ENCODE measurements at places on chromosomes 2 and 18.

DNA sequence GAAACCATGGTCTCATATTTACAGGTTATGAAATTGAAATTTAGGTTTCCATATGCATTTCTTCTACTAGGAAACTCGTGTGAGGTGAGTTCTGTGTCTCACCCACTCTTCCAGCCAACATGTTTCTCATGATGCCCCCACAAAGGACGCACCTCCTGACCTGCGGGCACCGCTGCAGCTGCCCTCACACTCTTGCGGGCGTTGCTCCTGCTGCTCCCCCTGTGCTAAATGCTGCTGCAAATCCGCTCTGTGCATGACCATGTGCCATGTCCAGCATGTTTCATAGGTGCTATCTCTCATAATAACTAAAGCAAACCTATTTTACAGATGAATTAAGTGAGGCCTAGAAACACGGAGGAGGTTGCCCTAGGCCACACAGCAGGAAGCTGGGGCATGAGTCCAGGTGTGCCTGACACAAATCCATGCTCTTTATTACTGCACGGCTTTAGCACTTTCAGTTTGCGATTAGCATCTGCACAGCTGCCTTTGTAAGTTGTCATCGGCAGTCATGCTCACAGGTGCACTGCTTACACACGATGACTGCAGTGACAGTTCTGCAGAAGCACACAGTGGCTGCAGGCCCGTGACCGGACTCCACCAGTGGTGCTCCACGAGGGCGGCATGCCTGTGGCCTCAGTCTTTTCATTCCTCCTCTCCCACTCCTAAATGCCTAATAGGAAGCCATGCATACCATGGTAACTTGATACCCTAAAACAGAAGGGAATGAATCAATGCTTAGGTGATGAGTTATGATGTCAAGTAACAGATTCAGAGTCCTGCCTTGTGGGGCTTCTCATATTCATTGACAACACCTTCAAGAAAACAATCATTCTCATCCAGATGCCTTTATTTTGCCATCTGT is 14.9 kb upstream of the GALR1 start:
- DNase-seq = no peak

DNA sequence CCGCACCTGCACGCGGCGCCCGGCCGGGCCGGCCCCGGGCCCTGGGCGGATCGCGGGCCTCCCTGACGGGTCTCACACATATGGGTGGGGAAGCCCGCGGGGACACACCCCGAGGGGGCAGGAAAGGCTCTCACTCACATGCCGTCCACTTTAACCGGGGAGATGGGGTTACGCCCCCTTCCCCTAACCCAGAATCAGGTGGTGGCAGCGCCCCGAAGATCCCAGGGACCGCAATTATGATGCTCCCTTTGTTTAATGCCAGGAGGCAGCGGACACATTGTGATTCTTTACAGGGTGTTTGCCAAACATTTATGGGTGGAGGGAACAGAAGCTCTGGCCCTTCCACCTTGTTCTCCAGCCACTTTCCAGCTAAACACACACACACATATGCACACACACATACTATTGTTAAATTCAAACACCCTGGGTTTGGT is 424 bp upstream of the ANKRD44 start:
- DNase-seq = no peak

DNA sequence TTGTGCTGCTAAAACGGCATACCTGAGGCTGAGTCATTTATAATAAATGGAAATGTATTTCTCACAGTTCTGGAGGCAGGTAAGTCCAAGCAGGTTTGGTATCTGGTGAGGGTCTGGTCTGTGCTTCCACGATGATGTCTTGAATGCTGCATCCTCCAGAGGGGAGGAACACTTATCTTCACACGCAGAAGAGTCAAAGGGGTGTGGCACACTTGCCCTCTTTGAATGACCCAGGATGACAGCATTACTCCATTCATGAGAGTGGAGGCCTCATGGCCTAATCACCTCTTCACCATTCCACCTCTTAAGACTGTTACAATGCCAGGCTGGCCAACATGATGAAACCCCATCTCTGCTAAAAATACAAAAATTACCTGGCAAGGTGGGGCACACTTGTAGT is 61.0 kb downstream of the NCAPH start:
- DNase-seq = no peak

DNA sequence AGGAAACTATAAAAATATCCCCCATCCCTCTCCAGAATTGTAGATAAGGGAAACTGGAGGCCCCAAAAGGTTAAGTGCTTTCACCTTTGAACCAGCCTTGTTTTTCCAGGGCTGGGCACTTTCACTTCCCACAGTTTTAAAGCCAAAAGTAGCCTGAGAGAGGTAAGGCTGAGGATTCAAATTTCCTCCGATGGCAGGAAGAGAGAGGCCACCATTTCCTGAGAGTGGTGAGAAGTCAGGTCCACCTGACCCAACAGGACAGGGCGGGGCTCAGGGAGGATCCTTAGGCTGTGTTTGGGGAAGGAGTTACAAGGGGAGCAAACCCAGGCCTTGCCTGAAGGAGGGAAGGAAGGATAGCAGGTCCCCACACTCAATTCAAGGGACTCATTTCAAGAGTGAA is 4.7 kb upstream of the TEX261 start:
- no peak for DNase-seq

DNA sequence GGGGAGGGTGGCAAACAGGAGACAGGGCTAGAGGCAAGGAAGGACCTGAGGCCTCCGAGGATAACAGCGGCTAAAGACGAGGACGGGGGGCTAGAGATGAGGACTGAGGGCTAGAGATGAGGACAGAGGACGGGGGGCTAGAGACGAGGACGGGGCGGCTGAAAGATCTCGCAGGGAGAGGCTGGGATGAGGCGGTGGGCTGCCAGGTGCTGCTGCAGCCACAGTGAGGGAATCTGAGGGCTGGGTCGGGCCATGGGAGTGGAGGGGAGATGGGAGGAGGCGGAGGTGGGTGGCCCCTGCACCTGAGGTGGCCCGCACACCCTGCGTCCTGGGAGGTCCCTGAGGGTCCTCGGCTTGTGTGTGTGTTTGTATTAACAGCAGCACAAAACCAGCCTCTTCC is 350.2 kb upstream of the SALL3 start:
- no peak for DNase-seq

DNA sequence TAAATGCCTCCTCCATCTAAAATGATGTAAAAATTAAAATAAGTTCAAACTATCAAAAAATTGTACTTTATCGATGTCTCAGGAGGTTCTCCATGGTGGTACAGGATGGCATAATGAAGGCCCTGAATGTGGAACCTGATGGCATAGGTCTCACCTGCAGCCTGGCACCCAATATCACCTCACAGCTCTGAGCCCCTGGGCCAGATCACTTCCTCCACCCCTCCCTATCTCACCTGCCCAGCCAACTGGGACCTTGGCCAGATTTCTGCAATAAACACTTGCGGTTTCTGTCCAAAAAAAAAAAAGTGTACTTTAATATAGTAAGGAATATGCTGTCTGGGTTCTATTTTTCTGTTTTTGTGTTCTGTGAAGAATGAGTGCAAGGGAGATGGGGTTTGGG is 6.7 kb upstream of the RBM45 start:
- DNase-seq = no peak

- no peak for DNase-seq
Measured at GRCh38 chr2:72975017-72975416, 57.7 kb downstream of the EMX1 start.

DNA sequence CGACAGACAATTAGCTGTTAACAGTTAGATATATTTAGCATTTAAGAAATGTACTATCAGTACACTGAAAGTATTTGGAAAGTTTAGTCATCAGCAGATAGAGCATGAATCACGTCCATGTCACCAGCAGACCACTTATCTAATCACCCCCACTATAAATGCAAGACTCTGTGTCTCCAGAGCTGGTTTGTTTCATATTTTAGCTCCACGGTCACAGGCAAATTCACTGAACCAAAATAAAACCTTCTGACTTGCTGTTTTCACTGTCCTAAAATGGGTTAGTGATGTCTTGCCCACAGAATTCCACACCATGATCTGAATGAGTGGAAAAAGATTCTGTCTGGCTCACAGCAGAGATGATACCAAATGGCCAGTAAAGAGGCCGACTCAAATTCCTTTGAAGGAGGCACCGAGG is 64.9 kb downstream of the CDH2 start:
- DNase-seq = peak; percentile 55

GRCh38 chr2:72920318-72921087 is 3.2 kb downstream of the EMX1 start:
- no peak for DNase-seq

DNA sequence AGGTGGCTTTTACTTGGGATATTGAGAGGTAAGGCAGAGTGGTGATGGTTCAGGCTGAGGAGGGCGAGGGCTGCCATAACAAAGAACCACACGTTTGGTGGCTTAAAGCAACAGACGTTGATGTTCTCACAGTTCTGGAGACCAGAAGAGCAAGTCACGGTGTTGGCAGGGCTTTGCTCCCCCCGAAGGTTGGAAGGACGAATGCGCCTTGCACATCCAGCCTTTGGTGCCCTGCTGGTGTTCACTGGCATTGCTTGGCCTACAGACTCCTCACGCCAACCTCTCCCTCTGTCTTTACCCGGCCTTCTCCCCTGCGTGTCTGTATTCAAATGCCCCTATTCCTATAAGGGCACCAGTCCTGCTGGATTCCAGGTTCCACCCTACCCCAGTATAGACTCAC is 125.4 kb downstream of the TPO start:
- peak; percentile 12 for DNase-seq

- no peak for DNase-seq
Measured at GRCh38 chr2:157291018-157291417, 33.5 kb downstream of the GALNT5 start.

GRCh38 chr2:110864731-110865130 is 132.4 kb downstream of the ACOXL start:
- no peak for DNase-seq

- no peak for DNase-seq
Measured at GRCh38 chr2:15842758-15843666, 97.3 kb upstream of the MYCN start.

DNA sequence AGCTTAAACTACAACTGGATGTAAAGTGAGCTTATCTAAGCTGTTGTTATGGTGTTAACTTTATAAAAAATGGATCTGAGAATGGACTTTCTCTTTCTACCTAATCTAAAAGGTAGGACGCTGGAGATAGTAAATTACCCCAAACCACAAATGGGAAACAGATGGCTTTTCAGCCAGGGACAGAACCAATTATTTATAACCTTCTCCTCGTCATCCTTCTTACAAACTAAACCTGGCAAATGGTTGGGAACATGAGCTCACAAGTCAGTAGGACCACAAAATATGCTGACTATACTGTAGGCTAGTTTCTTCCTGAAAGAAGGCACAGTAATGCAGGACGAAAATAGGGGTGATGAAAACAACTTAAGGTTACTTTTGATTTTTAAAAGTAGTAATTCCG is 32.7 kb upstream of the ZDBF2 start:
- no peak for DNase-seq

GRCh38 chr2:145186303-145186702 is 666.4 kb upstream of the ZEB2 start:
- no peak for DNase-seq

- DNase-seq = no peak
Measured at GRCh38 chr2:24766609-24767008, 26.6 kb downstream of the PTRHD1 start.

DNA sequence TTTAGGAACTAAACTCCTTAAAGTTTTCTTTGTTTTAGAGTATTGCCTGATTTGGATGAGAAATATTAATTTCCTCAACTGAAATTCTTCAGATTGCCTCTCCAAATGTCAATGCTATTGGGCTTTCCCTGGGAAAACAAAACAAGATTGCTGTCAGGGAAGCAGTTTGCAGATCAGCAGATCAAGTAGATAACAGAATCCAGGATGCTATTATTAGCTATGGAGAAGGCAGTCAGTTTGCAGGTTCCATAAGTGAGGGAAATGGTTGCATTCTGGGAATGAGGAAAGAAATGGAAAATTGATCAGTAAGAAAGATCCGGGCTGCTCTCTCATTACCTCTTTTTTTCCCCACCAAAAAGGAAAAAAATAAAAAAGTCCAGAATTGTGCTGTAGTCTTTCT is 11.0 kb downstream of the LINC00305 start:
- DNase-seq = no peak

DNA sequence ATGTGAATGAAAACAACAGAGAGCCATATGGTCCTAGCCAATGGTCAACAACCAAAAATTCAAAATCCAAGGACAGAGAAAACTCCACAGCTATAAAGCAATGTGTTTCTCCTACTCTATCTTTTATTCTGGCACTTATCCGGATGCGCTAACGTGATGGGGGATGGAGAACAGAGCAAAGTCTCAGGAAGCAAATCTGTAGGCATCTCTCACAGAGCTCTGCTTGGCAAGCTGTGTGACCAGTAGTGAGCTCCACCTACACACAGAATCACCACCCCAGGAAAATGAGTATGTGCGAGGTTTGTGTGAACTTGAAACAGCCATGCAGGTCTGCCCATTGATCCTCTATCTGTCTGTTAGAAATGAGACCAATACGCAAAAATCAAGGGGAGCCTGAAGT is 584.3 kb downstream of the BCL11A start:
- DNase-seq = no peak

- DNase-seq = no peak
Measured at GRCh38 chr2:147133286-147133908, 711.4 kb upstream of the ACVR2A start.

GRCh38 chr2:151774506-151774905 is 40.2 kb upstream of the NEB start:
- DNase-seq = peak; percentile 52

DNA sequence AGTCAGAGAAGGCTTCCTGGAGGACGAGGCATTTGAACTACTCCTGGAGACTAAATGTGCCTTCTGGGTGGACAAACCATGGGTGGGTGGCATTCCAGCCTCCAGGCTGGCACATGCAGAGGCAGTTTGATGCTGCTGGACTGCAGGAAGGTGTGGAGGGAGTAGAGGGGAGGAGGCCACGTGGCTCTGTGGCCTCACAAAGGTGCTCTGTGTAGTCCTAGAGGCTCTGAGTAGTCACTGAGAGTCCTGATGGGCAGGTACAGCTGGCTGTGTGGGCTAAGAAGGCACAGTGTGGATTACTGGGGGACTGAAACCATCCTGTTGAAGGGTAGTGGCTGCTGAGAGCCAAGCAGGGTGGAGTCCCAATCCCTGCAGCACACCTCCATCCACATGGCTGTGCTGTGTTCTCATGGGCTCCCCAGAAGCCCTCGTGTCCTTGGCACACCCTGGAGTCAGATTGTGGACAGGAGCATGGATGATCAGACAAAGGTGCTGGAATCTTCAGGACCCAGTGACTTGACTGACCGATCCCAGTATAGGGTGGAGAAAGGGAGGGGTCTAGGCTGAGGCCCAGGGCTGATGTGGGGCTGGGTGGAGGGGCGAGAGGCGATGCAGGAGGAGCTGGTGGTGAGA is 87.4 kb upstream of the HS6ST1 start:
- DNase-seq = no peak

DNA sequence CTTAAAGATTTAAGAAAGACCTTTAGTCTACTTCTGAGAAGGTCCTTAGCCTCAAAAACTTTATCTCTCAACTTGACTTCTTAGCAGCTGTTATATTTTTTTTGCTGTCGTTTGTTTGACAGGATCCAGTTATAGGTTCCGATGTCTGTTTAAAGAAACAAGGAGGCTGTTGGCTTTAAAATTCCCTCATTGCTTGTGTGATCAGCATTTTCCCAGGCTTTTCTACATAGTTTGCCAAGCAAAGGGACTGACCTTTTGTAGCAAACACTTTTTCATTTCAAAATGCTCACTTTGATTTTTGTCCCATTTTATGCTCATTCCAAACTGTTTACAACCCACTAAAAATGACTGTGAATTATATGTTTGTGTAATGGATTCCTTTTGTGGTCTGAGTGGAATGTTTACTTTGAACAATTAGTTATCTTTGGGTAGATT is 394.9 kb downstream of the ARHGAP15 start:
- no peak for DNase-seq

Measured in epithelial cell of esophagus (primary cell).